ENCODE measurements at places on chromosomes 1 and 21.

DNA sequence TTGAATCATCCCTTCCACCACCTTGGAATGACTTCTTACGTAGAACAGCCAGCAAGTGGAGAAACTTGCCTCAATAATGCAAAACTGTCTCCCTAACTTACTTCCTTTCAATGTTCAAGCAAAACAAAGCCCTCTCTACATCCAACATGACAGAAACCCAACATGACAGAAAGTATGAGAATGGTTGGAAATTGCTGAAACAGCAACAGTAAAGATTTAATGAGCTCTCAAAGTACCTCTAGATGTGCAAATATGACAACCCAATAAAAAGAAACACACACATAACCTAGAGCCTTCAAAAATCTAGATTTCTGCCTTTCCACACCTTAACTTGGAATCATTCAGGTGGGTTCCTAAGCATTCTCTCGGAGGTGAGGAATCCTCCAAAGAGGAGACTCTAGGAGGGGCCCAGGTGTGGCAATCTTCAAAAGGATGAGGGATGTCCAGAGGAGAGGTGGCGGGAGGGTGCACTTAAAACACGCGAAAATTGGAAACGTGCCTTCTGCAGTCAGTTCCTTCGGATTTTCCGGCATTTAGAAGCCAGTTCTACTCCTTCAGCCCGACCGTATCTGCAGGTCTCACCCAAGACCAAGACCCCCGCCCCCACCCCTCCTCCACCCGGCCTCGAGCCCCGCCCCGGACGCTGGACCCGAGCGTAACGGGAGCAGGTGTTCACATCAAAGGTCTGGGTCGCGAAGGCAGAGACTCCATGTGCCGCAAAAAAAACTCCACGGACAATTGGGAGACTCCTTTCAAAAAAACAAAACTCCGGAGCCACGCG lies 996 bp upstream of the MGST3 start:
- no peak for DNase-seq

DNA sequence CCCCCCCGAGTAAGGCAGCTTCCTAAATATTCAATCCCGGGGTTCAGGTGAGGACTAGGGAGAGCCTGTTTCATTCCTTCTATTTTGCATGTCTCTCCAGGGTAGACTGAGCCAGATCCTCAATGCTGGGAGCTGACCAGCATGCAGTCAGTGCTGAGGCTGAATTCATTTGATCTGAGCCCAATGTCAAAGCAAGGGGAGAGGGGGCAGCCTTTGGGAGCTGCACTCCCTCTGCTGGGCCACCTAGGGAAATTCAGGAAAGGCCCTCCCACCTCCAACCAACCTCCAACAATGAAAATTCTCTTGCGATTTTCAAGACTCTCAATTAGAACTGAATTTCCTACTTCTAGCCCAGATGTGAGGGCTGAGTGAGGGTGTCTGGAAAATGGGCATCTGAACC lies 371.2 kb downstream of the NPHP4 start:
- DNase-seq, result no peak

DNA sequence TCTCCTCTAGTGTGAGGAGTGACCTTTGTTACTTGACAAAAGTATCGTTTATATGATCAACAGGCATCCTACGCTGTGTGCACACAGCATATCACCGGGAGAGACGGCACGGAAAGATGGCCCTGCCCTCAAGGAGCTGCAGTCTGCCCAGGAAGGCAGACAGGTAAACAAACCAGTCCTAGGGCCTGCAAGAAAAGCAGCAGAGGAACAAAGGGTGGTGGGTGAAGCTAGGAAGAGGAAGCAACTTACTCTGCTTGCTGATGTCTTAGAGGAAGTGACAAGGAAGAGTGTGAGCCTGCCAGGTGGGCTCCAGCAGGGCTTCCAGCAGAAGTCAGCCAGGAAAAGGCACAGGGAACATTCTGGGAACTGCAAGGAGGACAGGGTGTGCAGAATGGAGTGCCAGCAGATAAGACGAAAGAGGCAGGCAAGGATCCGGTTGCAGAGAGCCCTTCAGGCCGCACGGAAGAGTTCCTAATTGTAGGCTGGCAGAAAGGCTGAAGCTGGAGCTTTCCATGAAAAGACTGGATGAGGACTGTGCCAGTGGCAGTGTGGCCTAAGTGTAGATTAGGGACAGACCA lies 106.7 kb downstream of the SLC45A1 start:
- DNase-seq, result peak; percentile 71

DNA sequence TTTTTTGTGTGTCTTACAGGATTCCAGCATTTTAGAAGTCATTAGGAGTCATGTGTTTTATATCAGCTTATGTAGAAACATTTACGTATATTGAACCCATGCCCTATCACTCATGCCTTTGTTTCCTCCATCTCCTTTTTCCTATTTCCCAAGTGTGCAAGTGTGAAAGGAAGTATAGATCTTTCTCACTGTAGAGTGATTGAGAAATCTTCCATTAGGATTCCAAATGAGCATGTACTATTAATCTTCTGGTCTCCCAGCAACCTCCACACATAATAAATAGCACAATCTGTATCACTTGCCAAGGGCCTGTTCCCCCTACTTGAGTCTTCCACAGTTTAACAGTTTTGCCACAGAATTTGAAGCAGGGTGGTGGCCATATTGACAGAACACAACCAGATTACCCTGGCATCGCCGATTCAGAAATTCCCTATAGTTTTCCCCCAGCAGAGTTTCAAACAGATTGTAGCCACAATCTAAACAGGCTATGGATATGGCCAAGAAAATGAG lies 1052.8 kb downstream of the TTLL7 start:
- DNase-seq, result no peak

GRCh38 chr1:96741335-96741734 lies 19.8 kb downstream of the PTBP2 start:
- DNase-seq, result no peak

- no peak for DNase-seq
Observed at GRCh38 chr1:154591206-154591605, 16.8 kb downstream of the ADAR start.

- DNase-seq, result no peak
Observed at GRCh38 chr1:22418933-22419382, 32.7 kb upstream of the ZBTB40 start.

DNA sequence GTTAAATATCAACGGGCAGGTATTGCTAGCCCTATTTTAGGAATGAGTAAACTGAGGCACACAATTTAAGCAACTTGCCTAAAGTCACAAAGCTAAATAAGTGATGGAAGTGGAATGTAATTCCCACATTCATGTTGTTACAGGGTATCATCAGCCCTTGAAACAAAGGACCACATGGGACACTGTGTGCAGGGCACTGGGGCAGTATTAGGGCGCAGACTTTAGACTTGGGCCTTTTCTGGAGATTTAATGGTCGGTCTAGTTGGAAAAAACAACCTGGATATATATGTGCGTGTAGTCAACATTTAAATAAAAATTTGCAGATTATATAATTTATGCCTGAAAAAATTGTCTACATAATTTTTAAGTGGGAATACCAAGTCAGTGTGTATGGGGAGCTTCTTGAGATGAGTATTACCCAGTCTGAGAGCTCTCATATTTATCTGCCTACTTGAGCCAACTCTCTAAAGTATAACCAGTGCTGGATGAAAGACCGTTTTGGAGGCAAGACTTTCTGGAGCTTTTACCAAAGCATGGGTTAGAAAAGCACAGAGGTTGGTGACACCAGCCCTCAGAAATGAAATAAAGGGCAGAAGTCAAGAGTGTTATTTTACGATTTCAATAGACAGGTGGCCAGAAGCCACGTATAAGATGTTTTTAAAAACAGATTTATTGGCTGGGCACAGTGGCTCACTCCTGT lies 1.6 kb downstream of the KDM1A start:
- DNase-seq, result no peak

- DNase-seq, result no peak
Observed at GRCh38 chr1:155531624-155532023, 31.0 kb downstream of the ASH1L start.

DNA sequence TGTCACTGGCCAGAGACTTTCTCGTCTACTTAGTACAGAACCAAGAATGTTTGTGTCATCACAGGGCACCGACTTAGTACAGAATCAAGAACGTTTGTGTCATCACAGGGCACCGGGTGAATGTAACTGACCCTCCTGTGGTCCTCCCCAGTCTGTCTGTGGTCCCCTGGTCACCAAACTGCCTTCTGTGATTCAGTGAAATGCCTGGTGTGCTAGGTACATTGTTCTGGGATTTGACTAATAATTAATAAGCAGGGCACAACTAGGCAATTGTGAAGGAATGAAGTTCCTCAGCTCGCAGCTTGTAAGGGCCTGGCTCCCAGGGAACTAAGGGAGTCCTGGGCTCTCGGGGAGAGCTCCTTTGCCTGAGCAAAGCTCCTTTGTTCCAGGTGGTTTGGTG lies 7.2 kb downstream of the MECR start:
- no peak for DNase-seq

GRCh38 chr21:39178421-39178820 lies 4.8 kb downstream of the PSMG1 start:
- no peak for DNase-seq

DNA sequence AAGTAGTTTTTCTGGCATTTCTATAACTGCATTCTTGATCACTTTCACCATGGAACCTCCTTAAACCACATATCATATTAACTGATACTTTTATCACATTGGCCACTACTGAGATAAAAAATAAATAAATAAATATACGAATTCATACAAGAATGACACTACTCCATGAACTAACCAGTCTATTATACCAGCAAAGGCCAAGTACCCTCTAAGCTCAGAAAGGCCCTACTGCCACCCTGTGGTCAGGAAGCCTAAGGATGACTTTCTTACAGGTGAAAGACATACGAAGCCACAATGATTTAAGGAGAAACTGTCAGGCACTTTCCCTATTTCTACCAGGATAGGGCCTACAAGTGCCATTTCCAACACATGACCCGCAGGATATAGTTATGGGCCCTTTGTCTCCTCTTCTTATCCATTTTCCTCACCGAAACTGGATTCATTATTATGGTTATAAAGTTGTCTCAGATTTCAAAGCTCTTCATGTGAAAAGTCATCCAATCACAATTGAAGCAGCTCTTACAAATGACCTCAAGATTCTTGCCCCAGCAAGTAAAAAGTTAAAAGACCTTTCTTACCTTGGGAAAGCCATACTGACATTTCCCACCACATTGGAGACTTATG lies 23.9 kb downstream of the DNAJC8 start:
- DNase-seq, result peak; percentile 79

DNA sequence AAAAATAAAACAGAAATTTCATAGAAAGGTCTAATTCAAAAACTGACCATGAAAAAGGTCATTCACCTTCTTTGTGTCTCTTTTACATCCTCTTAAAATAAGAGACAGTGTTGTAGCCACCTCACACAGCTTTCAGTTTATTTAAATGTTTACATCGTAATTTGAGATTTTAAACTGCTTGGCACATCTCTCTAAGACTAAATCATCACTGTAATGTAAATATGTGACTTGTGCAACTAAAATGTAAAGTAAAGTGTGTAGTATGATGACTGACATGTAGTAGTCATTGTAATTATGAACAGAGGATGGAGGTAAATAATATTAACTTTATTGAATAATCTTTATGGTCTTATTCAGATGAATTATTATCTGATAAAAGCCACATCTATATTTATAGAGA lies 283.9 kb downstream of the KCNT2 start:
- DNase-seq, result no peak

DNA sequence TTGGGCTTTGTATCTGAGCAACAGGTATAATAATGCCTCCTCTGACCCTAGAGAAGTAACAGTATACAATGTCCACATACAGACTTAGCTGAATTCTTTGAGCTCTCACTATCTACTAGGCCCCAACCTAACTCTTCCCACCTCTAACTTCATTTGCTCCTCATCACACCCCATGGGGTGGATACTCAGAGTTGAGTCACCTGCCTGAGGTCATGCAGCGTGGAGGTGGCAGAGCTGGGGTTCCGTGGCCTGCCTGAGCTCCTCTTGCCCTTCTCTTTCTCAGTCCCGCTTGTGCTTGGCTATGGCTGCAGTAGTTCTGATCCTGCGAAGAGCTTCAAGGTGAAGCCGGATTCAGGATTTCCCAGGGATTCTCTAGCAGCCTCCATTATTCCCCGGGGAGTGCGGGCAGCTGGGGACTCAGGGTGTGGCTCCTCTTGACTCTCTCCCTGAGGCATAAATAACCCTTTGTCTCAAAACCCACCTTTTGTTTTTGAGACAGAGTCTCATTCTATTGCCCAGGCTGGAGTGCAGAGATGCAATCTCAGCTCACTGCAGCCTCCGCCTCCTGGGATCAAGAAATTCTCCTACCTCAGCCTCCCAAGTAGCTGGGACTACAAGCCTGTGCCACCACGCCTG lies 29.9 kb upstream of the ACTL8 start:
- DNase-seq, result no peak

DNA sequence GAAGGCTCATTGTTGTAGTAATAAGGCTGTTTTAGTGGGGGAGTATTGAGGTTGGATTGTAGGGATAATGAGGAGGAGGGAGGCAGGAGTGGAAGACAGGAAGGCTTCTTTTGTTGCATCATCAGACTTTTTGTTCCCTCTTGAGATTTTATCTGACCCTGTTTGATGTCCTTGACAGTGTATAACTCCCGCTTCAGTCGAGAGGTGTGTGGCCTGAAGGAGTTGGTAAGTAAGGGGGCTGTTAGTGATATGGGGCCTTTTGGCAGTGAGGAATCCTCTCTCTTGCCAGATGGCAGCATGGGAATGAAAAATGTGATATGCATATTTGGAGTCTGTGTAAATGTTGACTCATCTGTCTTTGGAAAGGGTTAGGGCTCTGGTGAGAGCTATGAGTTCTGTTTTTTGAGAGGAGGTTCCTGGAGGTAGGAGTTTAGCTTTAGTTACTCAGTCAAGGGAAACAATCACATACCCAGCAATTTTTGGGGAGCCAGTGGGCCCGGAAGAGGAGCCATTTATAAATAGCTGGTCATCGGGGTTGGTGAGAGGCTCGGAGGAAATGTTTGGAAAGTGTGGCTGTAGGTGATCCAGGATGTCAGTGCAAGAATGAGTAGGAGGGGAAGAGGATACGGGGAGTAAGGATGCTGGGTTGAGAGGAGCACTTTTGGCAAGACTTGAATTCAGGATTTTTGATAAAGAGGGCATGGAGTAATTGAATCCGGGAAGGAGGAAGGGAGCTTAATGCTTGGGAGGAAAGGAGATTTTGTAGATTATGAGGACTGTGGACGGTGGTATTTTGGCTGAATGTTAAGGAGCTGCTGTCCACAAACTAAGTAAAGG lies 136.7 kb upstream of the ETV3 start:
- no peak for DNase-seq

DNA sequence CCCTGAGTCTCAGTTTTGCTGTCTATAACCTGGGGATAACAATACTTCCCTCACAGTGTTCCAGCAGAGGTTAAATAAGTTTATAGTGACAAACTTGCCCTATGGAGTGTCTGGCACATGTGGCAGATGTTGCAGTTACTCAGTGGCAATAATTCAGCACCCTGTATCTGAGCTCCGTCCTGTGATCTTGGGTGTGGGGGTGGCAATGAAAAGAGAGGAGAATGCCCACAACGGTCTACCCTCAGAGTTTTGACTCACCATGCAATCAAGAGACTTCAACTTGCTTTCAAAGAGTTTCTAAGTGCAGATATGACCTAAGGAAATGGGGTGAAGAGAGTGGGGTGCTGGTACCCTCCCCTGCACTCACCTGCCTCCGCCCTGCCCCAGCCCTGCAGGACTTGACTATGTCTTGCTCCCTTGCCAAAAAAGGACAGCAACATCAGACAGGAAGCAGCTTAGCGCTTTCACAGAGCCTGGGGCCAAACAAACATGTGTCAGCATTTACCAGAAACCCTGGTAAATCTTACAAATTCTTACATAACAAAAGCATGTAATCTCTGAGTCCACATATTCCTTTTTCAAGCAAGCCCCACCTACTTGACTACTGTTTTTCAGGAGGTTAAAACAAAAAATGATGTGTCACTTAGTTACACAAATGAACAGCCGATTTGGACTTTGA lies 185.1 kb upstream of the CAMK1G start:
- peak; percentile 2 for DNase-seq
